Naive thymus-derived CD8-positive, alpha-beta T cell (primary cell): ENCODE measurements at places on chromosomes 16 and 17.

DNA sequence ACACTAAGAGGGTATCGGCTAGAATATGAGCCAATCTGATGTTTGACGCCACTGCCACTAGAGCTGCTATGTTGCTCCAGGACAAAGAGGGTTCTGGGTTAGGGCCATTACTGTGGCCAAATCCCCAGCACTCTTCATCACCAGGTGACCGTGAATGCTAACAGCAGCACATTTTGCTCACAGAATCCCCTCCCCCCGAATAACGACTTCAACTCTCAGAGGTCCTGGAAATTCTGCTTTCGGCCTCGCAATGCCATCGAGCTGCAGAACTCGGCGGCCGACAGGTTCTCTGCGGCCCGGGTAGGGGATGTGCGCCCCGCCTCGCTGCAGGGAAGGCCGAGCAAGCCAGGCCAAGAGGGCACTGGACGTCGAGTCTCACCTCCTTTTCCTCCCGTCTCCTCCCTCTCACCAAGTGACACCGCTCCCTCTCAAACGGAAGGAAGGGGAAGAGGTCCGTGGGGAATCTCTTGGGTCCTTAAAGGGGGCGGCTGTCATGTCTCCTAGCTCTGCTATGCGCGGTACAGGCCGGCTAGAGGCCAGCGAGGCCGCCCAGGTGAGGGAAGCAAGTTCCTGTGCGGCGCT is 31.9 kb downstream of the CDK5R1 start:
- H3K27me3 ChIP-seq: no peaks in the 10 kb centered on the region
- peaks cover 85% of the 10 kb centered on the region for H3K4me1 ChIP-seq
- DNase-seq: no peak
- H3K27ac ChIP-seq: peak overlapping the region; percentile 88
- no peaks in the 10 kb centered on the region for H3K36me3 ChIP-seq

DNA sequence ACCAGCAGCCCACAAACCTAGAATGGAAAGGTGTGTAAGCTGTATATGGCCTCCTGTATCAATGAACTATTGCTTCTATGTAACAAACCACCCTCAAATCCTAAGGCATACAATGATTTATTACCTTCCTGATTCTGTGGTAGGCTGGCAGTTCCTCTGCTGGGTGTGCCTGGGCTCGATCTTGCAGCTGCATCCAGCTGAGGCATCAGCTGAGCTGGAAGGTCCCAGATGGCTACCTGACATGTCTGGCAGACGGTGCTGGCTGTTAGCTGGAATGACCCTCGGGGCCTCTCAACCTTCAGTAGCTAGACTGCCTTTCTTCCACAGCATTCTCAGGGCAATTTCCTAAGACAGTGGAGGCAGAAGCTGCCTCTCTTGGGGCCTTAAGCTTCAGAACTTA is 152.7 kb downstream of the RAB11FIP4 start:
- no peak overlapping the region for H3K27ac ChIP-seq
- H3K4me1 ChIP-seq: peaks cover 2% of the 10 kb centered on the region
- H3K27me3 ChIP-seq: no peaks in the 10 kb centered on the region
- H3K36me3 ChIP-seq: no peaks in the 10 kb centered on the region
- no peak overlapping the region for H3K4me3 ChIP-seq
- no peak for DNase-seq

- H3K36me3 ChIP-seq: no peaks in the 10 kb centered on the region
- H3K4me1 ChIP-seq: no peaks in the 10 kb centered on the region
- no peak overlapping the region for H3K4me3 ChIP-seq
- H3K27ac ChIP-seq: no peak overlapping the region
- no peak for DNase-seq
- H3K27me3 ChIP-seq: peaks cover 17% of the 10 kb centered on the region
These were observed 14.9 kb downstream of the RCVRN start for GRCh38 chr17:9890124-9890523.

- H3K4me1 ChIP-seq: peaks cover 11% of the 10 kb centered on the region
- no peak overlapping the region for H3K4me3 ChIP-seq
- H3K27me3 ChIP-seq: no peaks in the 10 kb centered on the region
- no peak for DNase-seq
These were observed 14.4 kb downstream of the CPNE2 start for GRCh38 chr16:57106767-57107166.

GRCh38 chr16:49464093-49464492 is 90.5 kb downstream of the C16orf78 start:
- peaks cover 42% of the 10 kb centered on the region for H3K4me1 ChIP-seq
- H3K36me3 ChIP-seq: no peaks in the 10 kb centered on the region
- peak overlapping the region; percentile 97 for H3K27ac ChIP-seq
- no peaks in the 10 kb centered on the region for H3K27me3 ChIP-seq

GRCh38 chr16:80074329-80074728 is 466.5 kb upstream of the DYNLRB2 start:
- no peak for DNase-seq
- H3K36me3 ChIP-seq: no peaks in the 10 kb centered on the region
- no peak overlapping the region for H3K4me3 ChIP-seq

DNA sequence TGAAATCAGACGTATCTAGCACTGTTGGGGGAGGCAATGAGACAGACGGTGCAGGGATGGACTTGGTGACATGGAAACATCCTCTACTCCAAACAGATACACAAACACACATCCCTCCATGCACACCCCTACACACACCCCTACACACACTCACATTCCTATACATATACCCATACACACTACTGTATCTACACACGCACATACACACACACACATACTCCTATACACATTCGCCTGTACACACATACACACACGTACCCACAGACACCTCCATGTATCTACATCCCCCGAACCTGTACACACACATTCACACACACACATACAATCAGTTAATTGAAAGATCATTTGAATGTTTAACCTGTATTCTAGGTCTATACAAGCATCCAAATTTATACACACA is 53.5 kb downstream of the MAF start:
- H3K4me1 ChIP-seq: no peaks in the 10 kb centered on the region
- no peaks in the 10 kb centered on the region for H3K36me3 ChIP-seq
- H3K27ac ChIP-seq: no peak overlapping the region
- H3K27me3 ChIP-seq: peaks cover 4% of the 10 kb centered on the region
